ENCODE measurements at places on chromosomes 4 and X. TPM values are rescaled to one million over a fixed set of nuclear protein-coding genes. Genes with fewer than 3 reads are reported as not detected.

DNA sequence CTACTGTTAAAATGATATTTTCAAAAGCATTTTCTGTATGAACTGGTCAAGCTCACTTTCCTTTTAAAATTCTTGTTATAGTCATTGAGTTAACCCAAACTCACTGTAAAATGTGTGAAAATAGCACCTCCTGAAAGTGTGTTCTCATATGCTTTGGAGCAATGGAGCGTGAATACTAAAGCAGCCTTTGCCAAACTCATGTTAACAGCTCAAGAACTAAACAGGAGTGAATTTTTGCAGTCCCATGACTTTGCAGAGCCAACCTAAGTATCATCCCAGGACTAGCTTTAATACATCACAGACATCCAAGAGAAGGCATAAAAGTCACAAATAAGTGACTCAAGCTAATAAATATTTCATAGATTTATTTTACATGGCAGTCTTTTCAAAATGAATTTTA lies 2.3 kb downstream of the AMMECR1 start:
- DNase-seq = no peak

DNA sequence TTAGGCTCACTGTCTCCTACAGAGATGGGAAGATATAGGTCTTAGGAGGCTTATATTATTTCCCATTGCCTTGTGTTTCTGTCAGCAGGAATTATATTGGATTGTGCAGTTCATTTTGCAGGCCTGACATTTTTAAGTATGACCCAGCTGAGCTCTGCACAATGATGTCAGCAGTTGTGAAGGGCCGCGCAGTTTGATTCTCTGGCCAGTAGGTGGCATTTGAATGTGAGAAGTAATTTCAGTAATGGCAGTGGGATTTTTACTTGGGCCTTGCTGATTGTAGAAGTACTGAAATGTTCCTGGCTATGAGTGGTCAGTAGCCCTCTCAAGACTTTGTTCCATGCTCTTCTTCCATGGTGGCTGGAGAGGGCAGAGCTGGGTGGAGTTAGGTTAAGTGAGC lies 247.2 kb upstream of the MTMR8 start:
- no peak for DNase-seq

DNA sequence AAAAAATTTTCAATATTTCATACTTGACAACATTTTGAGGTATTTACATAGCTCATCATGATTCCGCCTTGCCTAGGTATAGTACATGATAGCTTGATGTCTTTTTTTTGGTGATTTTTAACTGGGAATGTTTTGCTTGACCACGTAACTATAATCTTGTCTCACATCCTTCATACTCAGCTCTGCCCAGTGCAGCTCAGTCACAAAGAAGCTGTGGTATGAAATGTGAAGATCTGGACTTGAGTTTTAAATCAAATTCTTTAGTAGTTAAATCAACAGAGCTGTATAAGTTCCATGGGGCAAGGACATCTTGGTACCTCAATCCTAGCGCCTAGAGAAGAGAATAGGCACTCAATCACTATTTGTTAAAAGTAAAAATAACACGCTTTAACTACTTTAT lies 276.3 kb upstream of the DKK2 start:
- no peak for DNase-seq

DNA sequence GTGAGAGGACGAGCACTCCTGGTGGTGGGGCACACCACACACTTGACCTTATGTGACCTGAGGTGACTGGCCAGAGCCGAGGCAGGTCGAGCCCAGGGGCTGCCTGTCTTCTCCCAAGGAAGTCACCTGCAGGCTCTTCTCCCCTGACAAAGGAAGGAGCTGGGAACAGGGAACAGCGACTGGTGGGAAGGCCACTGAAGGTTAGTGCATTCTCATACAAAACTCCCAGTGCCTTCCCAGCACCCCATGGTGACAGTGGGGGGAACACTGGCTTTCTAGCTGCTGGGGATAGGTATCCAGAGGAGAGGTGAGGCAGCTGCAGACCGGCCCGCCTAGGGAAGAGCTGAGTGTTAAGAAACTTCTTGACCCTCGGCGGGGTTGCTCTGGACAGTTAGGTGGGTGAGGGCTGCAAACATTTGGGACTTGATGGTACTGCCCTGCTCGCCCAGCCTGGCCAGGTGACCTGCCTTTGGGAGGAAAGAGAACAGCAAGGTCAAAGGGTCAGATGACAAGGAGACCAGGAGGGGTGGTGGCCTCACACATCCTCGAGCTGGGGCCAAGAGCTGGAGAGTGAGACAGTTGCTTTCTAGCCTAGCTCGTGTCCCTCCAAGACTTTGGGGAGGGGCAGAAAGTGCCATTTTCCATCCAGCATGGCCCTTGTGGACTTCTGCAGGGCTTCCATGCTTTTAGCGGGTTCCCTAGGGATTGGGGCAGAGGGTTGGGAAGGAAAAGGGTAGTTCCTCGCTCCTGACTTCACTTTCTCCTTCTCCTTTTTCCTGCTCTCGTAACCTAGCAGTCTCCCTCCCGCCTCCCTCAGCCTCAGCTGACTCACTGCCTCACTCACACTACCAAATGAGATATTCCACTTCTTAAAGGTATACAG lies 2.7 kb downstream of the NALF2 start:
- no peak for DNase-seq

- DNase-seq = peak; percentile 93
Measured at GRCh38 chr4:121711263-121712000, 14.7 kb upstream of the ANXA5 start.

GRCh38 chrX:119075270-119076025 lies 2.7 kb downstream of the CT47C1 start:
- no peak for DNase-seq

ADAD1 gene
- total RNA-seq = not detected

SFRP2 gene
- 1.5 TPM for total RNA-seq

SPIN3 gene
- 4.2 TPM for total RNA-seq

MXRA5 gene
- 1.2 TPM for total RNA-seq

XG gene
- 0.51 TPM for total RNA-seq

CLIC2 gene
- 12.5 TPM for total RNA-seq
